ENCODE measurements at places on chromosomes 16 and 17. TPM values are rescaled to one million over a fixed set of nuclear protein-coding genes. Genes with fewer than 3 reads are reported as not detected.

DNA sequence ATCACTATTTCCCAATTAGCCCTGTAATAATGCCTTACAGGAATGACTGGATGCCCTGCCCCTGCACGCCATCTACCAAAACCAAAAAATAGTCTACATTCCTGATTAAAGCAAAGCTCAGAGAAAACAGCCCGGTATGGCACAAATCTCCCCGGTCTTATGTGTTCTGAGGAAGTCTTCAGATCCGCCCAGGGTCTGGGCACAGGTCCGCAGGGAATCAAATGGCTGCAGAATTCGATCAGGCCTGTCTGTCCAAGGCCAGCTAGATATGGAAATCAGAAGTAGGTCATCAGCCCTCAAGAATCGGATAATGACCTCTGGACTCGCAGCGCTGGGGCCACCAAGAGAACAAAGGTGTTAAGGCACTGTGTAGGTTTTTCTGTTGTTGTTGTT, 171.0 kb downstream of the ZFHX3 start:
- no peak overlapping the region for H3K27ac ChIP-seq
- no peaks in the 10 kb centered on the region for H3K4me1 ChIP-seq
- H3K36me3 ChIP-seq, result no peaks in the 10 kb centered on the region
- no peak overlapping the region for H3K4me3 ChIP-seq

DNA sequence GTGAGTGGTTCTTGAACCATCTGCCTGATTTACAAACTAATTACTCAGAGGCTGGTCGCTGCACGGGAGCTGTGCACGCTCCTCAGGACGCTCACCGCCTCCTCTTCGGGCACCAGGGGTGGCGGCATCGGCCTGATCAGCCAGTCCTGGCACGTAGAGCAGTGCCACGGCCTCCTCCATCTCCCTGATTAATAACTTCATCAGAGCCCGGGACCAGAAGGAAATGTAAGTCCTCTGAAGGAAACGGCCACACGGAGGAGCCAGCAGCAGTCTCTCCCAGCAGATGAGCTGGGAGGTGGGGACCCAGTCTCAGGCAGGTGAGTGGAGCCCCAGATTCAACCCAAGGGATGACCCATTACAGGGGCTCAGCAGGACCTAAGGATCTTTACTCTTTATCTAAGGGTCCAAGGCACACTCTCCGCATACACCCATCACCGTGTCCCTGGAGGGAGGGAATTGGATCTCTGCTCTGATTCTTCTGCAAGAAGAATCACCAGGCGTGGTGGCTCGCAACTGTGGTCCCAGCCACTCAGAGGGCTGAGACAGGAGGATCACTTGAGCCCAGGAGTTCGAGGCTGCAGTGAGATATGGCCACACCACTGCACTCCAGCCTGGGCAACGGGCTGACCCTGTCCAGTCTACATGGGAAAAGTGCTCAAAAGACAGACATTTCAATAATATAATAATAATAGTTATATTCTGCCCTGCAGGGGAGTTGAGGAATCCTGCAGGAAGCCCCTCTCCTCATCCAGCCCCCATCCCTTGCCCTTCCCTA, 366.5 kb downstream of the SEC14L1 start:
- H3K27me3 ChIP-seq, result no peaks in the 10 kb centered on the region
- H3K4me3 ChIP-seq, result no peak overlapping the region
- H3K4me1 ChIP-seq, result no peaks in the 10 kb centered on the region

GRCh38 chr17:49512296-49513043, 17.4 kb downstream of the NGFR start:
- DNase-seq, result no peak
- H3K27me3 ChIP-seq, result no peaks in the 10 kb centered on the region
- H3K4me3 ChIP-seq, result no peak overlapping the region
- H3K27ac ChIP-seq, result no peak overlapping the region

GRCh38 chr17:63706336-63707082, 6.6 kb upstream of the LIMD2 start:
- no peak overlapping the region for H3K4me3 ChIP-seq
- H3K27me3 ChIP-seq, result no peaks in the 10 kb centered on the region
- no peaks in the 10 kb centered on the region for H3K36me3 ChIP-seq
- H3K27ac ChIP-seq, result no peak overlapping the region
- peaks cover 10% of the 10 kb centered on the region for H3K4me1 ChIP-seq
- DNase-seq, result no peak

- no peak for DNase-seq
- no peak overlapping the region for H3K27ac ChIP-seq
- H3K36me3 ChIP-seq, result no peaks in the 10 kb centered on the region
- H3K4me3 ChIP-seq, result no peak overlapping the region
Measured at GRCh38 chr17:68937890-68938514, 17.2 kb downstream of the ABCA8 start.

- H3K4me1 ChIP-seq, result peaks cover 35% of the 10 kb centered on the region
- DNase-seq, result peak; percentile 85
- no peak overlapping the region for H3K4me3 ChIP-seq
- H3K27me3 ChIP-seq, result no peaks in the 10 kb centered on the region
- no peaks in the 10 kb centered on the region for H3K36me3 ChIP-seq
Measured at GRCh38 chr16:88479793-88480760, 27.0 kb downstream of the ZFPM1 start.

- no peak overlapping the region for H3K27ac ChIP-seq
- H3K4me3 ChIP-seq, result no peak overlapping the region
- DNase-seq, result no peak
- no peaks in the 10 kb centered on the region for H3K27me3 ChIP-seq
Measured at GRCh38 chr16:4038448-4038847, 77.8 kb downstream of the ADCY9 start.

DNA sequence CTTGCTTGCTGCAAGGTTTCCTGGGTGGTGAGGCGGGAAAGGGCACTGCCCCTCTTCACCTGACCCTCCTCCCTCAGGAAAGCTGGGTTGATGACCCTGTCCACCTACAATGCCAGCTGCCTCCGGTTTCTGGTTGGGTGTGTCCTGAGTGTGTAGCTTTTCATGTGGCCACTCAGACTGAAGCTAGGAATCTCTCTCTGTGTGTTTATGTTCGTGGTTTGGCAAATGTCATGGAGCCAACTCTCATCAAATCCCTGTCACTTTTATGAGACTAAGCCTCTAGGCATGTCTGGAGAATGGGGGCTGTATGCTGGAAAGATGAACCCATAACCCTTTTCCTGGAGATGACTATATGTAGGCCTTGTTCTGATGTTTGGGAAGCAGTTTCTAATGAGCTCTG, 17.1 kb downstream of the PLEKHG4 start:
- DNase-seq, result no peak
- H3K4me3 ChIP-seq, result no peak overlapping the region
- no peaks in the 10 kb centered on the region for H3K27me3 ChIP-seq
- no peak overlapping the region for H3K27ac ChIP-seq
- H3K4me1 ChIP-seq, result no peaks in the 10 kb centered on the region
- H3K36me3 ChIP-seq, result no peaks in the 10 kb centered on the region

DNA sequence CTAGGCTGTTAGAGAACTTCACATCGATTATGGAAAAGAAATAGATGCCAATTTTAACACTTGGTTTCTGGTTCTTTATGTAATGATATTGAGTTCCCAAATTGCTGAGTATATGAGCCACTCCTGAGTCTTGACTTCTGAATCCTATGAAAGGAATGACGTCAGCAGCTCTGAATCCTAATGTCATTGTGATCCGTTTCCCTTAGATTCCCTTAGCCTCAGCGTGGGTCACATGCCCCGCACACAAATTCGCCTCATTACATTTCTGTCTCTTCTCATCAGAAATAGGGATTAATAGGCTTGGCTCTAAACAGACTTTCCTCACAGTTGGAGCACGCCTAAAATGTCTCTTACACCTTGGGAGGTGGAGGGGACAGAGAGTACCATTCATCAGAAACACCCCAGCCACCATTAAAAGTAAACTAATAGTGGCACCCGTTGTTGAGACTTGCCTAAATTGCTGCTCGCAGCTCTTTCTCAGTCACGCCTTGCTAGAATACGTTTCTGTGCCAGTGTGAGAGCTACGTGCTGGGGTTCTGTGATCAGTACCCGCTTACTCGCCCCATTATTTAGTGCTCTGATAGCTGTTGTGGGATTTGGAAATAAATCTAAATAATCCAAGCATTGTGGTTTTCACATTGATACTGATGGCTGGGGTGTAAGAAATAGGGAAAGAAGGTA, 7.1 kb downstream of the MRM3 start:
- H3K27ac ChIP-seq, result no peak overlapping the region
- H3K36me3 ChIP-seq, result peaks cover 17% of the 10 kb centered on the region
- DNase-seq, result no peak
- H3K4me1 ChIP-seq, result peaks cover 15% of the 10 kb centered on the region

DNA sequence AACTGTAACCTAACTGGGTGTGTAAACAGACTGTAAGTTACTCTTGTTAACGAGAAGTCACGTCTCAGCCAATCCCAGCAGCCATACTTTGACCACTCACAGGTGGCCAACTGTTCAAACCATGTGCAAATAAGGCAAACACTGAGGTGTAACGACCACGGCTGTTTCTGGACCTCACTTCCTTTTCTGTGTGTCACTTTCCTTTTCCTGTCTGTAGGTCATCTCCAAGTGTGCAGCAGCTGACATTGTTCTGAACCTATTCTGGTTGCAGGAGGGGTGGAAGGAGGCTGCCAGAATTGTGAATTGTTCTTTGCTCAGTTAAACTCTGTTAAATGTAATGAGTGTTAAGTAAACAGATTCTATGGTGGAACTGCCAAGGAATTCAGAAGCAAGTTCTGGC, 627.4 kb downstream of the KCNJ2 start:
- no peak overlapping the region for H3K27ac ChIP-seq
- no peak overlapping the region for H3K4me3 ChIP-seq
- no peaks in the 10 kb centered on the region for H3K4me1 ChIP-seq
- no peaks in the 10 kb centered on the region for H3K27me3 ChIP-seq
- H3K36me3 ChIP-seq, result no peaks in the 10 kb centered on the region

- no peaks in the 10 kb centered on the region for H3K36me3 ChIP-seq
- no peaks in the 10 kb centered on the region for H3K4me1 ChIP-seq
- no peak overlapping the region for H3K4me3 ChIP-seq
- no peaks in the 10 kb centered on the region for H3K27me3 ChIP-seq
Measured at GRCh38 chr17:14373614-14374259, 72.9 kb downstream of the HS3ST3B1 start.

DNA sequence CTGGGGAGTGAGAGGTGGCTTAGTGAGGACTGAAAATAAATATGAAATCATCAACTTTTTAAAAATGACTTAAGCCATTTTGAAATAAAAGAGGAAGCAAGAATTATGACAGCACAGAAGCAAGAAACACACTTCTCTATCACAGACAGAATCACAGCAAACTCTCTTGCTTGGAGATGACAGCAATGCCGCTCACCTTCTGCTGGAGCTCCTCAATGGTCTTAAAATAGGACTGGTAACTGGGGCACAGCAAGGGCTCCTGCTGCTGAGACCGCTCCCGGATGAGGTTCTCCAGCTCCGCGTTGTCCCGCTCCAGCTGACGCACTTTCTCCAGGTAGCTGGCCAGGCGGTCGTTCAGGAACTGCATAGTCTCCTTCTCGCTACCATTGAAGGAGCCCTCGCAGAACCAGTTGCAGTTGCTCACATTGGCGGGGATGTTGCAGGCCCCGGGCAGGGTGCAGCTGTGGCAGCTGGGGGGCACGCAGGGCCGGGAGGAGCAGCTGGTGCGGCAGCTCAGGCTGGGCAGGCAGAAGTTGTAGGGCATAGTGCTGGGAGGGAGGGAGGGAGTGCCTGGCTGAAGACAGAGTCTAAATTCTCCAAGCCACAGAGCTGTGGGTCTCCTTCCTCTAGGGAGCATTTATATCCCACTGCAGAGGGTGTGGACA, at the start of gene KRT31:
KRT31 (minus strand) TSS at position 613 of the 665 bp plus-strand sequence; CDS start at position 544, 69 bp downstream.
- H3K4me3 ChIP-seq, result no peak within 1 kb of the TSS
- no peaks in the 10 kb centered on the region for H3K27me3 ChIP-seq
- no peak within 1 kb of the TSS for H3K27ac ChIP-seq
- DNase-seq, result no peak

GRCh38 chr16:11563493-11564040, 23.2 kb downstream of the LITAF start:
- peak overlapping the region; percentile 22 for H3K27ac ChIP-seq
- H3K4me1 ChIP-seq, result no peaks in the 10 kb centered on the region
- H3K27me3 ChIP-seq, result no peaks in the 10 kb centered on the region
- H3K4me3 ChIP-seq, result no peak overlapping the region

DNA sequence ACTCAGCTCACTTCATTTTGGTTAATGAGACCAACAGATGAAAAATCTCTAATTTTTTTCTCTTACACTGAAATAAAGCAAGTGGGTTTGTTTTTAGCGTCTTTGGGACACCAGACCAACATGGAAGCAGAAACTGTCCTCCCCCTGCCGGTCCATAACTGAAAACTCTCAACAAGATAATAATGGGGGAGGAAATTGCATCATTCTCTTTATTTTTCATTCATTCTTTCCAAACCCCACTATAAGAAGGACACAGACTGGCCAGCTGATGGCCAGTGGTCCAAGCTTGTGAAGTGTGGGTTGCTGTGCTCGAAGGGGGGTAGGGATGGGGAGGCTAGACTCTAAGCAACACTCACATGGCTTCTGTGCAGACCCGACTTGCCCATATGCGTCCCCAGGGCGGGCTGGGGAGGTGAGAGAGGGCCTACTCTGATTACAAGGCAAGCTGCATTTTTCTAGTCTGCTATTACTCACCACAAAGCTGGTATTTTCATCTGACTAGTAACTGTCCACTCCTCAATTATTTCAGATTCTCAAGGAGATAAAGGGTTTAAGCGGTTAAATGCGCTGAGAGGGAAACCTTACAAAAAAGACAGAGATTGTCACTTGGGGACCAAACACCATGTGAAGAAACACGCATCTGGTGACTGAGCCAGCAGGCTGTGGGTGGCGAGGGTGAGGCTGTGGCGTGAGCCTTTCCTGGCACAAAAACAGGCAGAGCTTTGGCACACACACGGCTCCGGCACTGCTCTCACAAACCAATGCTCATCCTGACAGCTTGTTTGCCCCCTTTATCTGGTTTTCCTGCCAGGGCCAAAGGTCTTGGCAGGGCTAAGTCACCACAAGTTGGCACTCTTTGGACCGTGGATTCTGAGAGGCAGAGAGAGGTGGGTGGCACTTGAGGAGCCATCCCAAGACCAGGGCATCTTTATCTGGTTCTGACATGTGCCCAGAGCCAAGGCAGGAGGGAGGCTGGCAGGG, 38.2 kb downstream of the MARF1 start:
- no peaks in the 10 kb centered on the region for H3K27me3 ChIP-seq
- no peaks in the 10 kb centered on the region for H3K4me1 ChIP-seq
- no peak for DNase-seq
- H3K4me3 ChIP-seq, result no peak overlapping the region

DNA sequence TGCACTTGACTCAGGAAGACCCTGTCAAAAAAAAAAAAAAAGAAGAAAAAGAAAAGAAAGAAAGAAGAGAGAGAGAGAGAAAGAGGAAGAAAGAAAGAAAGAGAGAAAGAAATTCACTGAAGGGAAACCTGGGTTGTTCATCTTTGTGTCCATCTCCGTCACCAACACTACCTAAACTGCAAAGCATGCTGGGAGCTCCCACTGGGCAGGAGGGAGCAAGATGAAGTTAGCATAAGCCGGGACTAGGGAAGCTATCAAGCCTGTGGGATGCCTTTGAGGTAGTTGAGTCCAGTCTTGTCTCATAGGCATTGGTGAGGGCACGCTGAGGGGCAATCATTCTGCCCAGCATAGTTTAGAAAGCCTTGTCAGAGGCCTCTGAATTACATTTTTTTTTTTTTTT, 7.6 kb upstream of the CBFB start:
- H3K27ac ChIP-seq, result no peak overlapping the region
- no peaks in the 10 kb centered on the region for H3K27me3 ChIP-seq
- no peak overlapping the region for H3K4me3 ChIP-seq

- H3K4me1 ChIP-seq, result no peaks in the 10 kb centered on the region
- H3K27me3 ChIP-seq, result no peaks in the 10 kb centered on the region
- no peak for DNase-seq
- no peak overlapping the region for H3K4me3 ChIP-seq
Measured at GRCh38 chr16:23484510-23485256, 25.6 kb downstream of the GGA2 start.

GAST gene
- not detected for polyA plus RNA-seq

DPEP1 gene
- polyA plus RNA-seq, result 149 TPM

FOXJ1 gene
- polyA plus RNA-seq, result 5.7 TPM

ZFP3 gene
- polyA plus RNA-seq, result 3.2 TPM

MYH8 gene
- not detected for polyA plus RNA-seq

CYGB gene
- polyA plus RNA-seq, result 9.8 TPM

ALOX15B gene
- 0.19 TPM for polyA plus RNA-seq

SPNS3 gene
- 0.84 TPM for polyA plus RNA-seq

MT1E gene
- polyA plus RNA-seq, result 646 TPM
